MCF 10A (cell line): ENCODE measurements at places on chromosomes 6 and 20. TPM values are rescaled to one million over a fixed set of nuclear protein-coding genes. Genes with fewer than 3 reads are reported as not detected.

DNA sequence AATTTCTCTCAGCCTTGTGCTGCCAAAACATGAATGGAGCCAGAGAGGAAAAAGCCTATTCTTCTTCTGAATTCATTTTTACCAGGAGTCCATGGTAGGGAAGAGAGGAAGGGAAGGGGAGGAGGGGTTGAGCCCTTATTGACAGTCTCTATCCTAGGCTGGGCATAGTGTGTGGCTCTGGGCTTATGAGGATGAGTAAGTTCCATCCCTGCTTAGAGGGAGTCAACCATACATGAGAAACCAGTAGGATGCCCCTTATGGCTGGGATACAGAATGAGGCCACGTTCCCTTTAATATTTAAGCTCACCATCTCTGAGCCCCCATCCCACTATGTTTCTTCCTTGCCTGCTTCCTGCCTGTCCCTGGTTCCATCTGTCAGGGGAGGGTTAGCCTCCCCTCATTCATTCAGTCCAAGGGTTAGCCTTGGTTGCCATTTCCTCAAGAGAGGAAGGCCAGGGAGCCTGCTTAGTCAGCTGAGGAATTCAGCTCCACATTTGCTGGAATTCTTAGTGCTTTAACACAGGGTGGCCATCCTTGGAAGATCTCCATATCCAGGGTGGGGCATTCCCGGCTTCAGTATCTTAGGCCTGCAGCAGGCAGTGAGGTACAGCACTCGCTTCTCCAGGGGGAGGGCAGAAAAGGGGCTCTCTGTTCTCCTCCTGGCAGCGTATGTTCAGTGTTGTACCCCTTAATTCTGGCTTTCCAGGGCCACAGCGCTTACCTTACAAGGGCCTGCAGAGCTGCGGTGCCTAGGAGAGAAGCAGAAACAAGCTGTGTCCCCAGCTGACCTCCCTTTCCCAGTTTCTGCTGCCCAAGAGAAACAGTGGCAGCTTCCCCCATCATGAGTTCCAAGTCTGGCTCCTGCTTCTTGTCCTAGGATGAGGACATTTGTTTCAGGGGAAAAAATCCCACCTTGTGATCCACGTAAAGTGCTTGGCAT is 12.5 kb downstream of the SIRT5 start:
- DNase-seq, result no peak

DNA sequence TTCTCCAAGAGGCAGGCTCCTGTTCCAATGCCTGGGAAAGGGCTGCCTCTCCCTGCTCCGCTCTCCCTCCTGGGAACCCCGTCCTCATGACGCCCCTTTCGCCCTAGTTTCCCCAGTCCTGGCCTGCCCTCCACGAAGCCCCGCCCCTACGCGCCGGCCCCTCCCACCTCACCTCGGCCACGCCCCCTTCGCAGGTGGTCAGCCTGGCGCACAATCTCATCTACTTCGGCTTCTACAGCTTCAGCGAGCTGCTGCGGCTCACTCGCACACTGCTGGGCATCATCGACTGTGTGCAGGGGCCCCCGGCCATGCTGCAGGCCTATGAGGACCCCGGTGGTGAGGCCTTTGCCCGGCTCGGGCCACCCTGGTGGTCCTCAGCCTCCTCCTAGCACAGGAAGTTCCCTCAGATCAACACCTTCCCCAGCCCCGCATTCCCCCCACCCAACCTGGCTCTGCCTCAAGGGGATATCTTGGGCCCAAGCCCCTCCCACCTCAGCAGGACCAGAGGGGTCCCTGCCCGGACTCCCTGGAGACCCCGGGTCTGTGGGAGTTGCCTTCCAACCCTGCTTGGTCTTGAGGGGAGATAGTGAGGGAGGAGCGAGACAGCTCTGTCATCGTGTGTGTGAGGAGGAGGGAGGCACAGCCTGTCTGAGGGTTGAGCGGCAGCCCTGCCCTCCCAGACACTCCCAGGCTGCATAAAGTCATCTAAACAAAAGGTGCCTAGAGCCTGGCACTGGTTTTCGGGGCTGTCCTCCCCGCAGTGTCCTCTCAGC is 40.3 kb downstream of the UQCC2 start:
- no peak for DNase-seq

DNA sequence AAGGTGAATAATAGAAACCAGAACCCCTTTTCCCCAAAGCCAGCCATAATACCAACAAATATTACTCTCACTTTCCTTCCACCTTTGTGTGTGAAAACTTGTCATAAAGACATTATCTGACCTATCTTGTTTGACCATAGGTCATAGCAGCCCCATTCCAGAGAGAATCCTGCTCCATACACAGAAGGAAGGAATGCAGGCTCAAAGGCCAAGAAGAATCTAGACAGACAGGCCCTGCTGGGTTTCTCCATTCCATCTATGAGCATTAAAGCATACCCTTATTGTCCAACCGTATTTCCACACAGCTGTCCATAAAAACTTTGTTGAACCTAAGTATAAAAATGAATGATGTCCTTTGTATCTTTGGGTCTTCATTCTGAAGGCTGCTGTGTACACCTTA is 40.7 kb upstream of the KCNK5 start:
- no peak for DNase-seq

The CEP57L1 gene
- total RNA-seq, result 16.7 and 18.9 TPM in 2 replicates

The EMILIN3 gene
- not detected in 2 replicates for total RNA-seq

DNA sequence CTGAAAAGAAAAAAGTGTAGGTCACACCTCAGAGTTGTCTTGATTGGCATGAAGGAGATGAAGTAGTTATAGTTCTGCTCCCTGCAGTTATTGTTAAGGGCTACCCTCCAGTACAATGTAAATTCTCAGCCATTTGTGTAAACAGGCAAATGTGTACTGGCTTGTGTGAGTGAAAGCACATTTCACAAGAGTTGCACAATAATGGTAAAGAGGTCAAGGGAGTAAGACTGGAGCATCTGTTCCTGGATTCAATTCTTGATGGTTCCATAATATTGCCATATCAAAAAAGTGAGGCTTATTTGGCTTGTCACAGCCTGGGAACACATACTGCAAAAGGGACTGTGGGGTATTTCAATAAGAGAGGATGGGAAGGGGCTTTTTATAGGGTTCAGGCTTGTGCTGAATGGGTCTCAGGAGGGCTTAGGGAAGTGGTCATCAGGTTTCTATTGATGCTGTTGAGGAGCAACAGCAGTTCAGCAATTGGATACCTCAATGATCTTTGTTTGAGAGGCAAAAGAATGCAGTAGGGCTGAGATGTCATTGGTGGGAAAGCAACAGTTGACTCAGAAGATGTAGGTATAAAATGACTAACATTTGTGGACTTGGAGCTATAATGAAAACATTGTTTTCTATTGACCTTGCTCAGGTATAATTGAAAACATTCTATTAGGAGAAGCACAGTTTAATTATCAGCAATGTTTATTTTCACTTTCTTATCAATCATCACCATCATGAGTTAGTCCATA is 402.6 kb downstream of the BCKDHB start:
- DNase-seq, result peak; percentile 77

- DNase-seq, result no peak
Measured at GRCh38 chr6:141131616-141132015, 1001.1 kb upstream of the GJE1 start.

The OXT gene
- not detected in 2 replicates for total RNA-seq

The MROH8 gene
- total RNA-seq, result 1.1 and 1.5 TPM in 2 replicates

DNA sequence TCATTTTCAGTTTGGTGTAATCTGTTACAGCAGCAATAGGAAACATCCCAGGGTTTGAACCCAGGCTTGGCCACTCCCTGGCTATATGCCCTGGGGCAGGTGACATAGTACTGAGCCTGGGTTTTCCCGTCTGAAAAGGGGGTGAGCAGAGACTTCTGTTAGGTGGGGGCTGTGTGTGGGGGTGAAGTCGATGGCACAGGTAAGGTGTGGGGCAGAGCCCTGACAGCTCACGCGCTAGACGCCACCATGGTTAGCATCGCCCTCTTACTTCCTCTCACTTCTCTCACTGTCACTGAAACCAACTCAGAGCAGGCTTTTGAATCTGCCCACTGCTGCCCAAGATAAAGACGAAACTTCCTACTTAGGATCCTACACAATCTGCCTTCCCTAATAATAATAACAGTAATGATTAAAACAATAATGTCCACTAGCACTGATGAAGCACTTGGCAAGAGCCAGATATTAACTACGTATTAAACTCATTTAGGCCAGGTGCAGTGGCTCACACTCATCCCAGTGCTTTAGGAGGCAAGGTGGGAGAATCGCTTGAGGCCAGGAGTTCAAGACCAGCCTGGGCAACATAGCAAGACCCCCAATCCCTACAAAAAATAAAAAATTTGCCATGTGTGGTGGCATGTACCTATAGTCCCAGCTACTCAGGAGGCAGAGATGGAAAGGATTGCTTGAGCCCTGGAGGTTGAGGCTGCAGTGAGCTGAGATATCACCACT is 117.9 kb upstream of the PTPN1 start:
- no peak for DNase-seq

DNA sequence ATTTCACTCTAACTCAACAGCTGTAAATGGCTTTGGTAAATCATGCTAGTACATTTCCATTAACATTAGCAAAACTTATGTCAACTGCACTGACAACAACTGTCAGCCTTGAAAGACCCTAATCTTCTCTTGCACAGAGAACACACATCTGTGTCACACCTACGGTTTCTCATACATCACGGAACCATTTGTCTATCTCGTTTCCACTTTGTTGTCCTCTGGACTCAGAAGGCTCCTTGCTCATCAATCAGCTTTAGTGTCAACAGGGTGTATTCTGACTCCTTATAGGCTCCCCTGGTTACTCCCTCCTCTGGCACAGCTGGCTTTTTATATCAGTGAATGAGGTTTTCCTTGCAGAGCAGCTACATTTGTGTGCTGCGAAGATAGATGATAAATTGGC is 49.3 kb downstream of the CD83 start:
- DNase-seq, result no peak

- no peak for DNase-seq
Measured at GRCh38 chr20:18138266-18138582, 561 bp downstream of the KAT14 start.

The FAM83C gene
- total RNA-seq, result not detected in 2 replicates

DNA sequence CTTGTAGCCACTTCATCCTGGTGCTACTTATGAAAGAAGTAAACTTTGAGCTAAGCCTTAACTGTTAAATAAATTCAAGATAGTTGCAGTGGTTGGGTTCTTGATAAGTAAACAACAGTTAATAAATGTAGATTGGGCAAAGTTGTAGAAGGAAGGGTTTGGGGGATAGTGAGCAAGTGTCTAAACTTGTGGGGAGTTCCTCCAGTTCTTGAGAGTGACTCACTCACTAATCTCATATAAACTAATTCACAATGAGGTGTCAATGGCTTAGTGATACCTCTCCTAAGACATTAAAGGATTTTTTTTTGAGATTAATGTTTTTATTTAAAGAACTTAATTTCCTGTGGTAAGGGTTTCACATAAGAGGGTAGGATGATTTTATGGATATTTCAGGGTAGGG is 507.4 kb downstream of the BMP2 start:
- DNase-seq, result no peak

The CSNK2A1 gene
- 271 and 297 TPM in 2 replicates for total RNA-seq

DNA sequence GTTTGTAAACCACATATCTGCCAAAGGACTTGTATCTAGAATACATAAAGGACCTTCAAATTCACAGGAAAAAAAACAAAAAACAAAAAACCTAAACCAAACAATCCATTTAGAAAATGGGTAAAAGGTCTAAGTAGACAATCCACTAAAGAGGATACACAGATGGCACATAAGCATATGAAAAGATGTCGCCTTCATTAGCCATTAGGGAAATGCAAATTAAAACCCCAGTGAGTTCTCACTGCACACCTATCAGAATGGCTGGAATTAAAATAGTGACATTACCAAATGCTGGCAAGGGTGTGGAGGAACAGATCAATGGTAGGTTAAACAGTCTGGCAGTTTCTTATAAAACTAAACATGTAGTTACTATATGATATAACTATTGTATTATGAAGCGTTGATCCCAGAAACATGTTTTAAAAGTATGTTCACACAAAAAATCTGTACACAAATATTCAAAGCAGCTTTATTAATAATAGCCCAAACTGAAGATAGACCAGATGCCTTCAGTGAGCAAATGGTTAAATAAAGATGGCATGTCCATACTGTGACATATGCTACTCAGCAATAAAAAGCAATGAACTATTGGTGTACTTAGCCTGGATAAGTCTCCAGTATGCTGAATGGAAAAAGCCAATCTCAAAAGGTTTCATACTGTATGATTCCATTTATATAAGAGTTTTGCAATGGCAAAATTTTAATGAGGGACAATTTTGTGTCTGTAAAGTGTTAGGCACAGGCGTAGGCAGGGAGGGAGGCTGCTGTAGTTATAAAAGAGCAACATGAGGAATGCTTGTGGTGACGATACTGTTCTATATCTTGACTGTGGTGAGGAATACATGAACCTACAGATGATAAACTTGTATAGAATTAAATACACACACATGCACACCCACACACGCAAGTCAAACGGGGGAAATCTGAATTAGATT is 43.9 kb downstream of the PLCB1 start:
- no peak for DNase-seq

- no peak for DNase-seq
Measured at GRCh38 chr20:1396702-1397101, 3.8 kb upstream of the FKBP1A start.

- no peak for DNase-seq
Measured at GRCh38 chr6:38583523-38583922, 56.2 kb downstream of the BTBD9 start.

The HNF4A gene
- total RNA-seq, result 0.22 TPM in 1 of 2 replicates, not detected in the other

The MUC21 gene
- total RNA-seq, result not detected in 2 replicates

- DNase-seq, result no peak
Measured at GRCh38 chr20:31875671-31876070, 5.2 kb downstream of the TTLL9 start.

- peak; percentile 72 for DNase-seq
Measured at GRCh38 chr6:99019381-99019780, 71.6 kb upstream of the FBXL4 start.

The GTSF1L gene
- total RNA-seq, result not detected in 2 replicates

- no peak for DNase-seq
Measured at GRCh38 chr6:146962329-146962728, 241.9 kb upstream of the STXBP5 start.

DNA sequence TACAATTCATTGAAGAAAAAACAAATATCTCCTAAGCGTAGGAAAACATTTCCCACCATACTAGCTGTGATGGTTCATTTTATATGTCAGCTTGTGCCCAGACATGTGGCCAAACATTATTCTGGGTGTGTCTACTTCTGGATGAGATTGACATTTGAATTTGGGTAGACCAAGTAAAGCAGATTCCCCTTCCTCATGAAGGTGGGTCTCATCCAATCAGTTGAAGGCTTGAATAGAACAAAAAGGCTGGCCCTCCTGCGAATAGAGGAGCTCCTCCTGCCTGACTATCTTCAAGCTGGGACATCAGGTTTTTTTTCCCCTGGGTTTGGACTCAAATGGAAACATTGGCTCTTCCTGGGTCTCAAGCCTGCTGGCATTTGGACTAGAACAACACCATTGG is 113.6 kb downstream of the DHX35 start:
- DNase-seq, result no peak

The PKHD1 gene
- not detected in 2 replicates for total RNA-seq

- no peak for DNase-seq
Measured at GRCh38 chr20:60690771-60691170, 561.3 kb upstream of the CDH4 start.

GRCh38 chr20:62838128-62838891 is 21.5 kb downstream of the COL9A3 start:
- peak; percentile 90 for DNase-seq

The DLL1 gene
- total RNA-seq, result 0.96 and 1.4 TPM in 2 replicates

- no peak for DNase-seq
Measured at GRCh38 chr6:68994521-68994920, 359.4 kb downstream of the ADGRB3 start.
